Endothelial cell of umbilical vein (primary cell): ENCODE measurements at places on chromosomes 2 and 18.
A peak's percentile ranks its signal among the peaks of the same experiment; 100 is the strongest.

- DNase-seq, result no peak
Observed at GRCh38 chr2:166140932-166141331, 13.1 kb upstream of the SCN1A start.

DNA sequence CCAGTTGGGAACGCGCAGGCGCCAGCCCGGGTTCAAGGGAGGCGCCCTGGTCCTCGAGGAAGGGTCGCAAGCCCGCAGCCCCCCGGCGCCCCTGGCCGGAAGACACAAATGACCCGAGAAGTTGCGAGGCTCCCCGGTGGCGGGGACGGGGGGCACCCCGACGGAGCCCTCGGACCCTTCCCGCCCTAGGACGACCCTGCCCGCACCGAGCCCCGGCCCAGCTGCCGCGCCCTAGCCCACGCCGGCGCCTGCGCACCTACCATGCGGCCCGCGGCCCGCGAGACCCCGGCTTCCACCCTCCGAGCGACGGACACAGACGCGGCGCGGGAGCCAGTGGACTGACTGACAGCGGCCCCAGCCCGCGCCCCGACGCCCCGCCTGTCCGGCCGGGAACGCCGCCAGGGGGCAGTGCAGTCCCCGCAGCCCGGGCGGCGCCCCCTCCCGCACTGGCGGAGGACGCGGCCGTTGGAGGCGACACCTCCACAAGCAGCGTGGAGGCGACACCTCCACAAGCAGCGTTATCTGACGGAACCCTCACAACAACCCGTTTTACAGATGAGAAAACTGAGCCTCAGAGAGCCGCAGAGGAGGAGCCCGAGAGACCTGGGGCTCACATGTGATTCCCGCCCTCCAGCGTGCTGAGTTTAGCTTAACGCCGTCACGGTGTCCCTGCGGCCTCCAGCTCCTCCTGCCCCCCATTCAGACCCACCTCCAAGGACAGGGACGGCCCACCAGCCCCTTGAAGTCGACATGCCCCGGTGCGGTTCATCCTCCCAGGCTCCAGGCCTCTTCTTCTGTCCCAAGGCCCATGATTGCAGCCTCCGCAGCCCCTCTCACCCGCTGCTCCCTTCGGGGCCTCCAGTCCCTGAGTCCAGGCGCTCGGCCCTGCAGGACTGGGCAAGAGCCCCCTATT, at the start of gene NMUR1:
TSS of gene NMUR1 (minus strand) at position 347 of the 913 bp plus-strand sequence. CDS start at position 263, 84 bp downstream.
- peak; percentile 39 for DNase-seq

GRCh38 chr2:26569216-26570082, 71.7 kb downstream of the CIB4 start:
- DNase-seq, result no peak

GRCh38 chr2:44807201-44808025, 134.1 kb upstream of the SIX3 start:
- peak; percentile 4 for DNase-seq

GRCh38 chr18:8194431-8194830, 414.8 kb upstream of the RAB12 start:
- DNase-seq, result no peak

DNA sequence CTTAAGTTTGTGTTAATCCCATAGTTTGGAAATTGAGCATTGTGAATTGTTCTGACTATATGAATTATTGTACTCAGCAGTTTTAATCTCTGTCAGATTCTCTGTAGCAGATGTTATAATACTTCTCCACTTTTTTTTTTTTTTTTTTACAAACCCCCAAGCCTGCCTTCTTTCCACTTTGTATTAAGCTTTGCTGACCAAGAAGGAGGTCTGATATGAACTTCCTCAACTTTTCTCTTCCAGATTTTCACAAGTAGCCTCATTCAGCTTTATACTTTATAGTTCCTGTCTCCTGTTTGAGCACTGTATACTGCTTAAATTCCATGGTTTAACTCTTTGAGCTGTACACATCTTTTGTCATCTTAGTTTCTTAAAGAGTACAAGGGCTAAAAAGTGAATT, 105.0 kb downstream of the HAUS1 start:
- DNase-seq, result no peak

DNA sequence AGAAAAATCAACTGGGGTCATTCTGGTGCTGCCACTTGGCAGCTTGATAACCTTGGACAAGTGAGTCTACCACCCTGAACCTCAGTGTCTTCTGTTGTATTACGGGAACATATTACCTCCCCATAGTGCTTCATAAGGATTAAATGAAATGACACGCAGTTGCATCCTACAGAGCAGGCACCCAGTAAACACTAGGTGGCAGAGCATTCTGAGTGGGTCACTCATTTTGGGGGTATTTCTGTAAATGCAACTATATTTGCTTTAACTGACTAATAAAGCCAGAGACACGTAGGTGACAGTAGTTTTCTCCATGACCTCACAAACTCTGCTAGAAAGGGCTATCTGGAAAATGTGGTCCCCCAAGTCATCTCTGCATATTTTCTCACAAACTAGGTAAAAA, 4.7 kb downstream of the CD226 start:
- no peak for DNase-seq

GRCh38 chr2:216873573-216873972, 13.7 kb upstream of the TNP1 start:
- DNase-seq, result no peak

DNA sequence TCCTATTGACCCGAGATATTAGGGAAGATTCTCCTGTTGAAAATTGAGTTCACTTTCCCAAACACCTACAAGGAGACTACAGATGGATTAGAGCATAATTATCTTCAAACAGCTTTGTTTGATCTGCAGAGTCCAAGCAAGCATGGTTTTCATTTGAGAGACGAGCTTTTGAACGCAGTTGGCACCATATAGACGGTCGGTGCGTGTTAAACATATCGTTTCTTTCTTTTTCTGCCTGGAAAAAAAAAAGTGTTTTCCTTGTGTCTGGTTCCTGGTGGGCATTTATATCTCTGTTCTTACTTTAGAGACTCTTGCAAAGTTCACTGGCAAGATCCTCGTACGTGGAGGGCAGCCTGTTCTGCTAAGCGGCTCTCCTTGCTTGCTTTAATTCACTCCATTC, 248.9 kb downstream of the TMEM182 start:
- no peak for DNase-seq

DNA sequence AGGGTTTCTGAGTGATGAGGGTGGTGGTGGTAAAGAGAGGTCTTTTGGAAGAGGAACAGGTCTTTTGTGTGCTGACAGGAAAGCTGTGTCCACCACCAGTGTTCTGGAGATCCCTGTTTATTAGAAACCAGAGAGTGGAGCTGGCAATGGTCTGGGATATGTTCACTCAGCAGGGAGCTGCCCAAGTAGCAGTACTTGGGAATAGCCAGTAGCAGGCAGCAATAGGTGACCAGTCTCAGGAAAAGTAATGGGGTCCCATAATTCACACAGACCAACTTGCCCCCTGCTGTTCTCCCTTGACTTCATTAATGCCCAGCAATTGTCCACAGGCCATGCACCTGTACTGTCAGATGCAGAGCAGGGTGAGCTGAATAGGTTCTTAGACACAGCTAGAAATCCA, 1.8 kb downstream of the TSPYL6 start:
- no peak for DNase-seq

DNA sequence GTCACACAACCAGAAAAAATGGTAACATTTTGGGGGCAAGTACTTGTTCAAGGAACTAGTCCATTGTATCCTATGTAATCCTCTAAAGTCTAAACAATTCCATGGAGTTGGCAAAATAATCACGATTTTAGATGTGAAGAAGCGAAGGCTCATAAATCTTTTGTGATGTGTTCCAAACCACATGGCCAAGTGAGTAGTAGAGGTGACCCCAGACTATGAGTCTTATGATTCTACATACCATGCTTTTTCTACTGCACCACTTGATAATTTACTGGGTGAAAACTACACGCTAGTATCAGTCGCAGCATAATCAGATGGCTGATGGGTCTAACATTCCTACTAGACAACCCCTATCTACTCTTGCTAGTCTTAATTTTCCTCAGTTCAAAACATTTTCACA, 371.4 kb downstream of the OSR1 start:
- no peak for DNase-seq
